ENCODE measurements at places on chromosomes 2 and 18.

DNA sequence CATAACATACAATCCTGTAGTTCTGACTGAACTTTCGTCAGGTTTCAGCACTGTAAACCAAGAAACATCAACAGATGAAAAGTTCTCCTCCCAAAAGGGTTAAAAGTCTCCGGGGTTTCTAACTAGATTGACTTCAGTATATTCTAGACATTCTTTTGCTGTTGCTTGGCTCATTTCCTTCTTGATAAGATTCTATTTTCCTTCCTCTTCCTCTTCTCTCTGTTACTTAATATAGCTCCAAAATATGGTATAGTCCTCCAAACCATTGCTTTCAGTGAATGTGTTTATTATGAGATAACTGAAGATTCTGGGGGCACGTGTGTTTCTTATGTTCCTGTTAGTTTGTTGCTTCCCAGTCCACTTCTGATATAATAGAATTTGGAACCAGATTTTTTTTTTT lies 46.4 kb upstream of the MAP4K3 start:
- DNase-seq: no peak

DNA sequence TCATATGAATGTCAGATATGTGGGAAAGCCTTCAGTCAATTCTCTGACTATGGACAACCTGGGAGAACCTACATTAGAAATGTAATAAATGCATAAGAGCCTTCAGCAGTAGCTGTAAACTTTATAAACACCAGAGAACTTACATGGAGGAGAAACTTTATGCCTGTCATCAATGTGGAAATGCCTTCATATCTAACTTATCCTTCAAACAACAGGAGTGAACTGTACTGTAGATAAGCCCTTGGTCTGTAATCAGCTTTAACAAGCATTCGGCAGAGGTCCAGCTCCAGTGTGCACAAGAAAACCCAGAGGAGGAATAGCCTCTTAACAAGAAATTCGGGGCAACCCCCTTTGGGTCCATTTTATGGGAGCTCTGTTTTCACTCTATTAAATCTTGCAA lies 14.8 kb upstream of the UXS1 start:
- DNase-seq: no peak

DNA sequence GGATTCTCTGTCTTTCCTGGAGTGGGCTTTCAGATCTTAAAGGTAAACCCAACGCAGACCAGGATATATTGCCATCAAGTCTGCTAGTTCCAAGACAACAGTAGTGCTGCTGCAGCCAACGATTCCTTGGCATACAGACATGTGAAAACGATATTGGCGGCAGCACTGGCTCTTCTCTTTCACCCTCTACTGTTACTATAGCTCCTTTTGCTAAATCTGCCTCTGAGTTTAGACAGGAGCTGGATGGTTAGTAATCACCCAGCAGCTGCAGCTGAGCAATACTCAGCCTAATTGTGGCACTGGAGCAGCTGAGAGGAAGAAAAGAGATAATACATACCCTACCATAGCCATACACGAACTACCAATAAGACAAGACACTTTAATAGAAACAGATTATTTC lies 4.0 kb downstream of the YES1 start:
- DNase-seq: peak; percentile 31

DNA sequence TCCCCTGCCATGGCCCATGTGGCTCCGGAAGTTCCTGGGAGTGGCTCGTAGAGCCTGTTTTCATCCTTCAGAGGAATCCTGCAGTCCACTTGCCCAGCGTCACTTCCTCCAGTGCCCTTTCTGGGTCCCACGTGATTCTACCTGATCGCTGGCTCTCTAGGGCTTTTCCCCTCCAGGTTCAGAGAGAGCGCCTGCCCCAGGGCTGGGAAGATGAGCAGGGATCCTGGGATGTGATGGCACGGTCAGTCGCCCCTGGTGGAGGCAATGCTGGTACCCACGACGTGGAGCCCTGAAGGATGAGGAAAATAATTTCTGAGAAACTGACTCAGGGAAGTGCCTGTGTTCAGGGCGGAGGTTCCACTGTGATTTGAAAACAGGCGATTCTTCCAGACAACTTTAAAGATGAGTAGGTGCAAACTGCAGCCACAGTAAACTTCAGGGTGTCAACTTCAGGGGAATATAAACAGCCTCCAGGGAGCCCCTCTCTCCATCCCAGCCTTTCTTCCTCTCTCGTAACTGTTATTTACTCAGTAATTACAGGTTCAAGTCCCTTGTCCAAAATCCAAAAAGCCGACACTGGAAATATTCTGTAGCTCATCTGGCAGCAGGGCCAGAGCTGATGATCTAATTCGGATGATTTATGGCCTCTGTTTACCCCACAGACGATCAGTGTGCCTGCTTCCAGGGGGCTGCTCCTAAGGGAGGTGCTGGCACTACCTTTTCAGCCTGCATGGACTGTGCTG lies 105.9 kb downstream of the AGAP1 start:
- no peak for DNase-seq

GRCh38 chr2:230861552-230862255 lies 3.0 kb upstream of the ITM2C start:
- DNase-seq: no peak

All from AG20443 (cell line).